ENCODE measurements at places on chromosomes 2 and 18. TPM values are rescaled to one million over a fixed set of nuclear protein-coding genes. Genes with fewer than 3 reads are reported as not detected.

Gene BCL2
- not detected for total RNA-seq

Gene HOXD13
- 0.53 TPM for total RNA-seq

Gene MARCHF4
- 2.6 TPM for total RNA-seq

Gene IDH1
- total RNA-seq, result 211 TPM

Gene LONRF2
- 0.53 TPM for total RNA-seq

Gene MOGAT1
- not detected for total RNA-seq

Gene SCN3A
- total RNA-seq, result not detected

Gene ZNF532
- total RNA-seq, result 23.6 TPM

Gene CIDEA
- total RNA-seq, result not detected
